CD8-positive, alpha-beta memory T cell (primary cell): ENCODE measurements at places on chromosomes 16 and 17. TPM values are rescaled to one million over a fixed set of nuclear protein-coding genes. Genes with fewer than 3 reads are reported as not detected.

DNA sequence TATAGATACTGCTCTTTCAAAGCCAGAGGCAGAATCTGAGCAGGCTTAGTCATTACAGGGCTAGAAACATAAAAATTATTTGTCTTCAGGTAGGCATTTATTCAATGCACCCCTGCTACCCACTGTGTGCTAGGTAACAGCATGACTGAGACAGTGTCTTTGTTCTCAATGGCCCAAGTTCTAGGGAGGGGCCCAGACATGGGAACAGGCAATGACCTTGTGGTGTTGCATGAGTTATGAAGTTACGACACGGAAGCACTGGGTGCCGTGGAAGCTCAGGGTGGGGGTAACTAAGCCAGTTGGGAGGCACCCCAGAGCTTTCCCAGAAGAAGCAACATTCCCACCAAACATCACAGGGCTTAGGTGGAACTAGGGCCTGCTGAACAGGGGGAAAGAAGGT, 87.0 kb downstream of the CPPED1 start:
- DNase-seq, result no peak

- DNase-seq, result no peak
These were observed 56.3 kb upstream of the HAS3 start for GRCh38 chr16:69049146-69049545.

- DNase-seq, result no peak
These were observed 182.6 kb downstream of the C16orf78 start for GRCh38 chr16:49556249-49556605.

Gene CXCL16
- total RNA-seq, result 2.4 TPM

- no peak for DNase-seq
These were observed 12.9 kb downstream of the CIITA start for GRCh38 chr16:10889855-10890254.
